ENCODE measurements at places on chromosomes 2 and 18.

GRCh38 chr2:231707927-231708772 lies at the start of gene PTMA:
PTMA (plus strand) TSS chr2:231708525; CDS start chr2:231708707, 182 bp downstream.
- peak; percentile 98 for DNase-seq

GRCh38 chr2:20615466-20616241 lies 35.2 kb downstream of the HS1BP3 start:
- no peak for DNase-seq

- no peak for DNase-seq
Observed at GRCh38 chr18:60965856-60966255, 367.4 kb upstream of the CDH20 start.

DNA sequence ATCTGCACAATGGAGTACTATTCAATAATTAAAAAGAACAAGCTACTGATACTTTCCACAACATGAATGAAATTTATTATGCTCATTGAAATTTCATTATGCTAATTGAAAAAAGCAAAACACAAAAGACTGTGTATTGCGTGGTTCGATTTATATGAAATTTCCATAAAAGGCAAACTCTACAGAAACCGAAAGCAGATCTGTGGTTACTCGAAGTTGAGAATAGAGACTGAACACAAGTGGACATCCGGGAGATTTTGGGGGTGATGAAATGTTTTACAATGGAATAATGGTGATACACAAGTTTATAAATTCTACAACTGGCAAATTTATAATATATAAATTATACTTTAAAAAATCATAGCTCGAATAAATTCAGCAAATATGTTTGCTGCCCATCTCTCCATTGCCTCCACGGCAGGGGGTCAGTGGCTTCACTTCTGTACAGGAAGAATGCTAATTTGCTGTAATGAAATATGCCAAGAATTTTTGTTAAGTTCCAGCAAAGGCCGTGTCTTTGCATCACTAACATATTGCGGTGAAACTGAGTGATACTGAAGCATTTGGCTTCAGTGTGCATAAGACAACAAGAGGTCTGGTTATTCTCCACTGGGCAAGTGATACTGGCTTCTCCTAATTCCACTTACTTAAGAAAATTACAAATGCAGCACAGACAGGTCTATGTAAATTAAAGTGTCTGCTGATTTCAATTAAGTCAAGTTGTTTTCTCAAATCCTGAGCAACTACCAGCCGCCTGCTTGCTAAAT lies 96.7 kb downstream of the TMEM163 start:
- DNase-seq: no peak

- no peak for DNase-seq
Observed at GRCh38 chr2:70793450-70793849, 3.0 kb upstream of the FIGLA start.

- DNase-seq: no peak
Observed at GRCh38 chr18:48108136-48108535, 177.7 kb upstream of the SMAD2 start.

- no peak for DNase-seq
Observed at GRCh38 chr2:26691161-26691560, 1.4 kb upstream of the KCNK3 start.

- DNase-seq: no peak
Observed at GRCh38 chr2:65137197-65137775, 7.4 kb upstream of the RAB1A start.

DNA sequence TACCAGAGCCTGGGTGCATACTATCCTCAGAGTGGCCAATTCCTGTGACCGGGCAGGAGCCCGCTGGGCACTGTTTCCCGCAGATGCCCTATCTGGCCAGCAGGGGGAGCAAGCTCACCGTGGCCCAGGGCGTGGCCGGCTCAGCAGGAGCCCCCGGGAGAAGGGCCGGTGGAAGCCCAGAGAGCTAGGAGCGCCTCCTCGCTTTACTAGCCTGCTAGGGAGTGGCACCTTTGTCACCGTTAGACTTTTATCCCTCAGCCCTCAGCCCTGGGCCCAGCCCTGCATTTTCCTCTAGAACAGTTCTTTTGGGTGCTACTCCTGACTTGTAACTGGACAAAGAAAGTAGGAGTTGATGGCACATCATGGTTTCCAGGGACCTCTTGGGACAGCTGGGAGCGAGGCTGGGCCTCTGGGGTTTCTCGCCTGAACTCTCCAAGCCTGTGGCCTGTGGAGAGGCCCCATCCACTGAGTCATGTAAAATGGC lies 24.0 kb downstream of the TMEM177 start:
- DNase-seq: no peak

DNA sequence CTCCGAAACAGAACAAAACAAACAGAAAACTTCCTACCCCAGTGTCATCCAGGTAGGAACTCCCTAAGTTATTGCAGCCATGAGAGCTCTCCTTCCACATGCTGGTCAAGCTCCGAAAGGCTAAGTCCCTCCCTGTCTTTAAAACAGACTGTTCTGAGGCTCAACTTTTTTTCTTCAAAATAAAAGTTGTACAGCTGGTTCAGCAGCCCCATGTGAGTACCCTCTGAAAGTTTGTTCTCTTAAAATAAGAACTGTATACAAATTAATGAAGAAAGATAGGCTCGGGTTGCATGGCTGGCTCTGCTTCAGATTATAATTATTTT lies at the start of gene PDE1A:
TSS of gene PDE1A (minus strand) at position 119 of the 323 bp plus-strand sequence.
- DNase-seq: no peak

DNA sequence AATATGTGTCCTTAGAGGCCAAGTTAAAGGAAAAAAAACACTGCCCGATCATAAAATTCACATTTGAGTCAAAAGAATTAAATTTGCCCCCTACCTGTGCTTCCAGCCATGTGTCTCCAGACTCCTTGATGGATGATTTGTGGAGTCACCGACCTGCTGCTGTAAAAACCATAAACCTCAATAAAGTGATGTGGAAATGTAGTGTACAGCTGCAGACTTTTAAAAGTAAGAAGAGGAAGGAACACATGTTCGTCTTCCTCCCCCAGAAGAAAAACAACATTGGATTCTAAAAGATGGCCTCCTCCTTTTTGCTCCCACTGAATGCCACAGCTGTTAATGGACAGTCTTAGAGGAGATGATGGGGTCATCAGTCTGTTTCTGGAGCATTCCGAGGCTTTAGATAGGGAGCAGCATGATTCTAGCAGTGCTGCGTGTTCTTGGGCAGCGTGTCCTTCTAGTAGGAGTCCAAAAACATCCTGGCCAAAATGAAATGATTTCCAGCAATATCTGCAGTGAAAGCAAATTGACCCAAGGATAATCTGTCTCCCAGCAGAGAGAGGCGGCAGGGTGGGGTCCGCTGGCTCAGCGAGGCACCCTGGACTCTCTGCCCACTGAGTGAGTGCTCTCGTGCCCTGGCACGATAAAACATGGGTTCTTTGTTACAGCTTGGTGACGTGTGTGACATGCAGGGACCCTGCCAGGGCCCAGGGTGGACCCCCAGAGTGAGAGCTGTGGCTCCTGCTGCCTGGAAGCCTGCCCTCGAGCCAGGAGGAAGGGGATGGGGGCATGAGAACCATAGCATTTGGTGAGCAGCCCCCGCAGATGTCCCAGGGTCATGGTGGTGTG lies 196.1 kb downstream of the FAM210A start:
- no peak for DNase-seq

GRCh38 chr2:133937669-133938068 lies 316.2 kb upstream of the MGAT5 start:
- DNase-seq: no peak

DNA sequence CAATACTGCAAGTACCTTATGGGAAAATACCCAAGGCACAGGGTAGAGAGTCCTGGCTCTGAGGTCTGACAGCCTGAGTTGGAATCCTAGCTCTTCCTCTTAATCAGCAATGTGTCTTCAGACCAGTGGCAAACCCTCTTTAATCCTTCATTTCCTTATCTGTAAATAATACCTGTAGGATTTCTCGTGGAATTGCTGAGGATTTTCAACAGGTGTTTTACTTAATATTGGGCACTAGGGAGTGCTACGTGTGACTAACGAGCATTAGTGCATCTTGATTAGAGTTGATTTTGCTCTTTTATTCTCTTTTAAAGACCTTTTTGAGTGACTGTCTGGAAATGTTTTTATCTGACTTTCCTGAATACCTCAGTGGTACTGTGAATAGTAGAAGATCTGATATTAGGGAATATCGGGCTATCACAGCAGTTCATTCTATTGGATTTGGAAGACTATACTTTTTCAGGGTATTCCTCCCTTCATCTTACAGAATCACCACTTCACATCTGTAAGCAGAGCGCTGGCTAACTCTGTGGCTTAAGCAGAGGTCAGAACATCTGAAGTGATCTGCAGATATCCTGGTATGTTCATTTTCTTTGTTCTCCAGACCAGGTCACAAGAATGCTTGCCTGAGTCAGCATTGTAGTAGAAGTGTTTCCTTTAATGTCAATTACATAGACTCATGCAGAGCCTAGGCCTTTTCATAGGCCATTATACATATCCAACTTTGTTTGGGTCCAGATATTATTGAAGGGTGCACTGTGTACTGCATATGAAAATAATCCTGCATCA lies 49.1 kb downstream of the ARHGAP28 start:
- no peak for DNase-seq

GRCh38 chr2:29878898-29879297 lies 42.5 kb downstream of the ALK start:
- DNase-seq: no peak

- no peak for DNase-seq
Observed at GRCh38 chr2:105087273-105087672, 49.4 kb downstream of the MRPS9 start.

DNA sequence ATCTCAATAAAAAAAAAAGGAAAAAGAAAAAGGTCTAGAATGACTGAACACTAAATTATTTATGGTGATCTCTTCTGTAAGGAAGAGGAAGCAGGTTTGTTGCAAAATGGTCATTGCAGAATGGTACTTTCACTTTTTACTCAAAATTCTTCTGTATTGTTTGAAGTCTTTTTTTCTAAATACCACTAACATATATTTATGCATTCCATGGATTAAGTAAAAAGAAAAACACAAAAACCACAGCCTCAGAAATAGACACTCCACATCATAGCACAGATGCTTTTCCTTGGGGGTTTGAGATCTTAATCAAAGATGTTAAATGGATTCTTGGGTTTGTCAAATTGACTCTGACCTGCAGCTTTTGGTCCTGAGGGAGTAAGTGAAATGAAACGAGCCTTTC lies 47.4 kb downstream of the RHOB start:
- DNase-seq: peak; percentile 61

DNA sequence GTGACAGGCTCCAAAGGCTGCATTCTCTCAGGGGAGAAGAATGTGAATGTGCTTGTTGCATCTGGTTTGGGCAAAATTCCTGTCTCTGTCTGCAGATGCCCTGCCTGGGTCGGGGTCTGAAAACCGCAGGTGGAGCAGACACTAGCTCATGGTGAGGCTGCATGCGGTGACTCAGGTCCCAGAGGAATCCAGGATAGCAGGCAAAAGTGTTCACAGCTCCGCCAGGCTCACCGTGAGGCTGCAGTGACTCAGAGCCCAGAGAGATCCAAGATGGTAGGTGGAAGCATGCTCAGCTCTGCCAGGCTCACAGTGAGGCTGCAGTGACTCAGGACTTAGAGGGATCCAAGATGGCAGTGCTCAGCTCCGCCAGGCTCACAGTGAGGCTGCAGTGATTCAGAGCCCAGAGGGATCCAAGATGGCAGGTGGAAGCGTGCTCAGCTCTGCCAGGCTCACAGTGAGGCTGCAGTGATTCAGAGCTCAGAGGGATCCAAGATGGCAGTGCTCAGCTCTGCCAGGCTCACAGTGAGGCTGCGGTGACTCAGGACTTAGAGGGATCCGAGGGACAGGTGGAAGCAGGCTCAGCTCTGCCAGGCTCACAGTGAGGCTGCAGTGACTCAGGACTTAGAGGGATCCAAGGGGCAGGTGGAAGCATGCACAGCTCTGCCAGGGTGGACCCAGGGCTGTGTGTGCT lies 200.5 kb downstream of the ACKR3 start:
- DNase-seq: peak; percentile 80

DNA sequence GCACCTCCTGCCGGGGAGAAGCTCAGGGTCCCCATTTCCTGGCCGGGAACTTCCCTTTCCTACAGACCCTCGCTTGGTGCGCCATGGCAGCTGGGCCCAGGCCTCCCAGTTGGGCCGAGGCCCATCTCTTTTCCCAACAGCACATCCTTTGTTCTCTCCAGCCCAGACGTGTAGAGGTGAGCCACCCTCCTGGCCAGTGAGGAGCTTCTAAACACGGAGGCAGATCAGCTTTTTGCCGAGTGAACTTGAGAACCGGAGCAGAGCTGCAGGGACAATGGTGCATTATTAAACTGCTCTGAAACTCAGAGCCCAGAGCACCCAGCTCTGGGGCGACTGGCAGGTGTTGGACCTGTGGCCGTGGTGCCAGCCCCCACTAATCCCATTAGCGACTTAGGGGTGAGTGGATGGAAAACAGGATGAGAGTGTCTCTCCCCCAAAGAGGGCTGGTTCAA lies 25.4 kb downstream of the SH3BP4 start:
- no peak for DNase-seq

DNA sequence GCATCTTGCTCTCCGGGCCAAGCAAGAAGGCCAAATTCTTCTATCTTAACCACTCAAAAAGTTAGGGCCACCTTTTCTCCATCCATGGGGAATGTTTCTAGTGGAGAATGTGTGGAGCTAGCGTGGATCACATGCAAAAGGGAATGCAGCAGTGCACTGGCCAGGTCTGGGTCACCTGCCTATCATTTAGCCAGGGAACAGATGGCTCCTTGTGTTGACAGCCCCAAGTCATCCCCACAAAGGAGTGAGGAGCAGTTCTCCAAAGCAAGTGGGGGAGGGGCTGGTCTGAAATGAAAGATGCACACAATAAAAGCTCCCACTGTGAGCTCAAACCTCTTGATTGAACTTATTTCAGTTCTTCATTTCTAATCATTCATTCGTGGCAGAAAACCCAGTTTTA lies 19.1 kb downstream of the EPB41L3 start:
- DNase-seq: no peak

DNA sequence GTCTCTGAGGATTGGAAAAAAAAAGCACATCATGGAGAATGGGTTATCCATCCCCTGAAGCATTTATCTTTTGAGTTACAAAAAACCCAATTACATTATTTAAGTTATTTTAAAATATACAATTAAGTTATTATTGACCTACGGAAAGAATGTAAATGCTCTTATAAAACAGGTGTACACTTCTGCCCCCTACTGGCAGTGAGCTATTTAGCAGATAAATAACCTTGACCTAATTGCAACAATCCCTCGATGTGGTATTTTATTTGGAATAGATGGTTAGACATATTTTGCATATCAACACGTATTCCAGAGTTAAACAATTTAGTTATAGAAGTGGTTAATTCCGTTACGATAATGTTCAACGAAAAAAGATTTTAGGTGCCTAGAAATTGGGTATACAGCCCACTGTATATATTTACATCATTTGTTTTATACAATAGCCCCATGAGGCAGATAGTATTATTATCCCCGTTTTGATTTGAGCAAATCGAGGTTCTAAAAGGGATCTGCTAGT lies 9.1 kb upstream of the DAW1 start:
- DNase-seq: no peak
